COLO829 (cell line): ENCODE measurements at places on chromosomes 16 and 17.

- no peak for DNase-seq
Observed at GRCh38 chr16:38941-39892, 14.2 kb downstream of the POLR3K start.

- no peak for DNase-seq
Observed at GRCh38 chr17:8798846-8799569, at the start of gene MFSD6L. Gene MFSD6L, minus strand, starts transcription at chr17:8799365. Its CDS starts 245 bp downstream, at chr17:8799120.

- no peak for DNase-seq
Observed at GRCh38 chr17:28901866-28902818, 737 bp downstream of the DHRS13 start.

DNA sequence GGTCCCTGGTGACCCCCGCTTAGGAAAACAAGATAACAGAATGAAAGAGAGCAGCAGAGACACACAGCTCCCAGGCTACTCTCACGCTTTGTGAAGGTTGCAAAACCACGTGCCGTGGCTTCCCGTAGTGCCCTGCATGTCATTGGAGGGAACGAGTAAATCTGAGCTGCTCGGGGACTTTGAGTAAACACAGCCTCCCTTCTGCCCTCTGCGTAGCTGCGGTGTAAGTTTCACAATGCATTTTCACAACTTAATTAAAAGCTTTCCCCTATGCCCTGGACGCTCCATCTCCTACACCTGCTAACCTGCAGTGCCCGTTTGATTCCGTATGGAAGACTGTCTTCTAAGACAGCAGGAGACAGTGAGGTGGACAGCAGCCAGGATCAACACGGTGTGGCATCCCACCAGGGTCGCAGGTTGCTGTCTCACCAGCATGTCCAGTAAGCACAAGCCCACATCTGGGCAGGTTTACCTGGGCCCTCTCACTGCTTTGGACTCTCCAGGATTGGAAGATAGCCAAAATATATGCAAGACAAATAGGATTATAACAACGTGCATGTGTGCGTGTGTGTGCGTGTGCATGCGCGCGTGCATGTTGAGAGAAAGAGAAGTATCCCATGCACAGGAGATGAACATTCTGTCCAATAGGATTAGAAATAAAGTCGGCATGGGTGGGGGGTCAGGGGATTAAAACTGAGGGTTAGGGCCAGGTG lies 116.4 kb upstream of the RCVRN start:
- no peak for DNase-seq

DNA sequence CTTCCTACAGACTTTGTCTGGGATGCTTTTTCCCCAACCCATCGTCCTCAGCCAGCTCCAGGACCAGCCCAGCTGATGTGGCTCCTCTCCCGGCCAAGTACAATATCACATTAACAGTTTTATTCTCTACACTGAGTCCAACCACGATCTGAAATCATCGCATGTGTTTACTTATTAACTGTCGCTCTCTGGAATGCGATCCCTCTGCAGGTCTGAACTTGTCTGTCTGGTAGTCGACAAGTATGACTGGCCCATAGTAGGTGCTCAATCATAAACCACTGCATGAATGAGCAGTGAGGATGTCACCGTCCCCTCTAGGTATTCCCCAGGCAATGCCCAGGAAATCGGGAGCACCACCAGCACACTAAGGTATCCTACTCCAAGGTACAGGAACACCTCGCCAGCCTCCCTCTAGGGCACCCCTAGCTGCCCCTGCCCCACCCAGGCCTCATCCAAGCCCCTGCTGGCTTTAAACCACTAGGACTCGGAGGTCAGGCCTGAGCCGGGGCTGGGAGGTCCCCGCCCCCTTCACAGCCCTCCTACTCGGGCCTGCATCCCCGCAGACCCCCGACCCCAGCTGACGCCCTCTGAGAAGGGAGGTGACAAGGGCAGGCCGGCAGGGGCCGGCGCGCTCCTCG lies 27.7 kb downstream of the RTN4RL1 start:
- DNase-seq: no peak

DNA sequence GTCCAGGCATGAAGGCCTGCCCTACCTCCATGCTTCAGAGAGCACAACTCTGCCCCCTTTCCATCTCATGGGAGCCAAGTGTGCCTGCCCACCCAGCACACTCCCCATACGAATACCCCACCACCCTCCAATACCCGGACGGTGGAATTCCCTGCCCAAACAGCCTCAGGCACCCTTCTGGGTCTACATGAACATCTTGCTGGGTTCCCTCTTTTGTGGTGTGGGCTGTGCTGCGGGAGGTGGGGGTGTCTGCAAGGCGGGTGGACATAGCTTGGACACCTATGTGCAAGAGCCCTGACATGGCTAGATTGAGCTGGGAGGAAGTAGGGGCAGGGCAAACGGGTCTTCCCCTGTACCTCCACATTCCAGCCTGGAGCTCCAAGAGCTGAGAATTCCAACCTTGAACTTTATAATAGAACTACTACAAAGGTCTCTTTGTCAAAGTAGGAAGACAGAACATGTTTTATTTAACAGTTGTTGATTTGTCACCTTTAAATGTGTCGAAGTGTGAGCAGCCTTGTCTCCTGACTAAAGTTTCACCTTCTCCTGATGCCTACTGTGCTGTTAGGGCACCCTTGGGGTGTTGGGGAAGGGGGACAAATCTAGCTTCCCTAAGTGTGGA lies 9.1 kb downstream of the SLC6A2 start:
- DNase-seq: no peak

- no peak for DNase-seq
Observed at GRCh38 chr16:87851141-87851587, 18.1 kb downstream of the SLC7A5 start.

- no peak for DNase-seq
Observed at GRCh38 chr17:37604556-37604955, 4.7 kb downstream of the SYNRG start.

DNA sequence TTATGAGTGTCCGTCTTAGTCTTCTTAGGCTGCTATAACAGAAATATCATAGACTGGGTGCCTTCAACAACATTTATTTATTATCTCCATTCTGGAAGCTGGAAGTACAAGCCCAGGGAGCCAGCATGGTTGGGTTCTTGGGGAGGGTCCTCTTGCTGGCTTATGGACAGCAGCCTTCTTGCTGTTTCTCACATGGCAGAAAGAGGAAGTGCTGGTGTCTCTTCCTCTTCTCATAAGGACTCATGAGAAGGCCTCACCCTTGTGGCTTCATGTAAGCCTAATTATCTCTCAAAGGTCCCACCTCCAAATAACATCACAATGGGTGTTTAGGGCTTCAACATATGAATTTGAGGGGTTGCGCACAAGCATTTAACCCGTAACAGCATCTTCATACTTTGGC lies 207.0 kb upstream of the COX10 start:
- no peak for DNase-seq
